ENCODE measurements at places on chromosomes 16 and 17. TPM values are rescaled to one million over a fixed set of nuclear protein-coding genes. Genes with fewer than 3 reads are reported as not detected.

DNA sequence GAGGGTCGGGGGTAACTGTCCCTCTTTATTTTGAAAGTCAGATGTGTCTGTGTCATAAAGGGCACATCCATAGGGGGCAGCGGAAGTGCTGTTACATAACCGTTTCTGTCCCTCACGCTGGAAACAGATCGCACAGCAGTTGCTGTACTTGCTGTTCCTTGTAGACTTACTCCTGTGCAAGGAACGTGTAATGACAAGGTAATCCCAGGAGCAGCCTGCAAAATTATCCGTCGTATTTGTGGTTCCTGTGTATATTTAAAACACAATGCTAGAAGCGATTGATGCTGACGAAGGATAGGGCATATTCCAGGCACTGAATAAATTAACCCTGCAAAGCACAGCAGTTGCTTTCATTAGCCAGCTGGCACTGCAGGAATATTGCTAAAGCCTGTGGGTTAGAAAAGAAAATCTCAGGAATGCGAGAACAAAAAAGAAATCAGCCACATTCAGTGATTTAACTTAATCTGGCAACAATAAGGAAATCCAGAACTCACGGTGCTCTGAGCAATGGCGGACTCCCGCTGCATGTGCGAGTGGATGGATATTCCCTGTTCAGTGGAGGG, 76.2 kb downstream of the SPECC1 start:
- H3K4me1 ChIP-seq = no peaks in the 10 kb centered on the region
- no peak overlapping the region for H3K27ac ChIP-seq
- peaks cover 25% of the 10 kb centered on the region for H3K27me3 ChIP-seq
- no peak overlapping the region for H3K4me3 ChIP-seq
- H3K36me3 ChIP-seq = no peaks in the 10 kb centered on the region

DNA sequence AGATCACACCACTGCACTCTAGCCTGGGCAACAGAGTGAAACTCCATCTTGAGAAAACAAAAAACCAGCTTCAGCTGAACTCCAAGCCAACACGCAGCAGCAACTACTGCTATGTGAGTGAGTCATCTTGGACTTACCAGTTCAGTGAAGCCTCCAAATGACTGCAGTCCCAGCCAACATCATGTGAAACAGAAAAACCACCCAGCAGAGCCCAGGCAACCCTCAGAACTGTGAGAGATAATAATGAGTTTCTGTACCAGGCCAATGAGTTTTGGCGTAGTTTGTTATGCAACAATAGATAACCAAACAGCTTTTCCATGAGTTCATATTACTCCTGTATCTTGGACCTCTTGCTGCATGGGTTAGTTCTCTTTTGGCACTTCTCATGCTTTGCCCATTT, 23.3 kb downstream of the PHF12 start:
- DNase-seq = no peak
- H3K27me3 ChIP-seq = no peaks in the 10 kb centered on the region
- no peak overlapping the region for H3K4me3 ChIP-seq
- H3K36me3 ChIP-seq = peaks cover 62% of the 10 kb centered on the region

Gene GAST
- total RNA-seq = not detected

DNA sequence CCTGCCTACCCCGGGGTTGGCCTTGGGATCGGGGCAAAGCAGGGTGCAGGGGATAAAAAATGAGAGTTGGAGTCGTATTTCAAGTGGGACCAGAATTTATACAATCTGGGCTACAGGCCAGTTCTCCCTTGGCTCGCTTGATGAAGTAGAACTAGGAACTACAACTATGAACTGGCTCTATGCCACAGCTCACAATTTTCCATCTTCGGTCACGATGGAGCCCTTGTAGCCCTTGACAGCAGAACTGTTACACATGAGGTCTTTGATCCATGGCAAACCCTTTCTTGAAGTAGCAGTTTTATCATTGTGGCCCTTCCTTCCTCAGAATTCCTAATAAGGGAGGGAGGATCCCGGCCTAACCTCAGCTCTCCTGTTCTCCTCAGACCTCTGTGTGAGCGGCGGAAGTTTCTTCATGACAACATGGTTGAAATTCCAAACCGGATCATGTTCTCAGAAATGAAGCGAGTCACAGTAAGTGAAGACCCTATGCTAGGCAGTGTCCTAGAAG, 17.1 kb downstream of the LIG3 start:
- DNase-seq = no peak
- no peaks in the 10 kb centered on the region for H3K27me3 ChIP-seq
- no peak overlapping the region for H3K4me3 ChIP-seq

Gene DOC2A
- total RNA-seq = not detected

GRCh38 chr17:75331671-75332070, 42.4 kb upstream of the SLC25A19 start:
- H3K4me3 ChIP-seq = no peak overlapping the region
- no peak overlapping the region for H3K27ac ChIP-seq
- no peaks in the 10 kb centered on the region for H3K4me1 ChIP-seq
- peaks cover 12% of the 10 kb centered on the region for H3K36me3 ChIP-seq

DNA sequence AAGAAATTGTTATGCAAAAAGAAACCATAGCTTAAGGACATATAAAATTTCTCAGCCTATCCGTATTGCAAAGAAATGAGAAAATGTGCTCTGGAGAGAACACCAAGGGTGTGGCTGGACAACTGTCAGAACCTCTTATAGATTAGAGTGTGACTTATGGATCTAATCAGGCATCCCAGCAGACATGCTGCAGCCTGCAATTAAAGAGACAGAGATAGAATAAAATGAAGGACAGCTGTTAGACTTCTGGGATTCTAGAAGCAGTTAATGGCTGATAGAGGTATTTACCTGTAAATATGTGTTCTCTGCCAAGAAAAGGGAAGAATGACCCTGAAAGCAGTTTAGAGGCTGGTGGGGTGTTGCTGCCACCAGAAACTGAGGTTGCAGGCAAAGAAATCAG, 160.1 kb upstream of the KIF2B start:
- H3K27ac ChIP-seq = no peak overlapping the region
- no peak for DNase-seq
- no peaks in the 10 kb centered on the region for H3K36me3 ChIP-seq
- H3K4me1 ChIP-seq = no peaks in the 10 kb centered on the region
- H3K27me3 ChIP-seq = no peaks in the 10 kb centered on the region

GRCh38 chr16:12532871-12533610, 270.6 kb downstream of the CPPED1 start:
- H3K36me3 ChIP-seq = no peaks in the 10 kb centered on the region
- no peak overlapping the region for H3K27ac ChIP-seq
- no peaks in the 10 kb centered on the region for H3K4me1 ChIP-seq
- no peak overlapping the region for H3K4me3 ChIP-seq
- no peak for DNase-seq
- no peaks in the 10 kb centered on the region for H3K27me3 ChIP-seq

Gene ZP2
- not detected for total RNA-seq

Gene TP53TG3B
- total RNA-seq = not detected

Gene OTOP2
- total RNA-seq = not detected

All from SJCRH30 (cell line).